Muscle of arm (tissue), 14 donors: ENCODE measurements at places on chromosomes 4 and X. TPM values are rescaled to one million over a fixed set of nuclear protein-coding genes. Genes with fewer than 3 reads are reported as not detected.

GRCh38 chr4:31807036-31807435 lies 1086.9 kb downstream of the PCDH7 start:
- no peak for DNase-seq

- no peak for DNase-seq
These were observed 459.8 kb downstream of the PABPC4L start for GRCh38 chr4:133741766-133742165.

DNA sequence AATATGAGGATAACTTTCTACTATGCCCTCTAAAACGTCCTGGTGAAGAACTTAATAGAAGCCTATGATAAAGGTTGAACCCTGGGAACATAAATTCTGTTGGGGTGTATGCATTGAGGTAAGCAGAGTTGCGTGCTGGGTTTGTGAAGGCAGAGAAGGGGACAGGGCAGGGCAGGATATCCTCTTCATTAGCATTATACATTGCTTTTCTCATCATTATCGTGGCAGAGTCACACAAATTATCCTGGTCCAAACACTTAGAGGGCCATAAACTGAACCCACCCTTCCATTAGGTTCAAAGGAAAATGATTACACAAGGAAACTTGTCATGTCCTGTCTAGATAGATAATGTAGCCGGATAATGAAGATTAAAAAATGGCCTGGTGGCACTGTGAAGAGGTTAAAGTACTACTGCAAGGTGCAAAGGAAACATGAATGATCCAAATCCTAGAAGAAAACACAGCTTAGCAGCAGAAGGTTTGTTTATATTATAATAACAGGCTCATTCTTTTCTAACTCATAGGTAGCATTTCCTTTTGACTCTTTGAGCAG lies 189.1 kb downstream of the SPCS3 start:
- no peak for DNase-seq

DNA sequence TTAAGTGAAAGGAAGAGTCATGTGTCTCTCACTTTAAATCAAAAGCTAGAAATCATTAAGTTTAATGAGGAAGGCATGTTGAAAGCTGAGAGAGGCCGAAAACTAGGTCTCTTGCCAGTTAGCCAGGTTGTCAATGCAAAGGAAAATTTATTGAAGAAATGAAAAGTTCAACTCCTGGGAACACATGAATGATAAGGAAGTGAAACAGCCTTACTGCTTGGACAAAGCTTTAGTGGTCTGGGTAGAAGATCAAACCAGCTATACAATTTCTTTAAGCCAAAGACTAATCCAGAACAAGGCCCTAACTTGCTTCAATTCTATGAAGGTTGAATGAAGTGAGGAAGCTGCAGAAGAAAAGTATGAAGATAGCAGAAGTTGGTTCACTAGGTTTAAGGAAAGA lies 24.9 kb downstream of the RHOH start:
- DNase-seq: no peak

TCEAL9 gene
- polyA plus RNA-seq: 160 TPM

SPANXN4 gene
- polyA plus RNA-seq: not detected

TGIF2LX gene
- not detected for polyA plus RNA-seq
